PC-9 (cell line): ENCODE measurements at places on chromosomes 6 and 20. TPM values are rescaled to one million over a fixed set of nuclear protein-coding genes. Genes with fewer than 3 reads are reported as not detected.

GRCh38 chr20:32598606-32599005 is 13.5 kb upstream of the NOL4L start:
- no peak overlapping the region for H3K4me3 ChIP-seq
- H3K27ac ChIP-seq: no peak overlapping the region
- no peaks in the 10 kb centered on the region for H3K36me3 ChIP-seq
- DNase-seq: no peak
- H3K4me1 ChIP-seq: peaks cover 8% of the 10 kb centered on the region; the same call in 1 of the 2 replicates

- H3K27ac ChIP-seq: peak overlapping the region; percentile 59
- peak; percentile 29 for DNase-seq
- no peaks in the 10 kb centered on the region for H3K36me3 ChIP-seq
- H3K4me3 ChIP-seq: no peak overlapping the region
- no peaks in the 10 kb centered on the region for H3K27me3 ChIP-seq
- H3K4me1 ChIP-seq: peaks cover 11% of the 10 kb centered on the region
These were observed 61.3 kb upstream of the RNF24 start for GRCh38 chr20:4076671-4077070.

- no peak overlapping the region for H3K4me3 ChIP-seq
- peaks cover 22% of the 10 kb centered on the region; the same call in 1 of the 2 replicates for H3K27me3 ChIP-seq
- H3K36me3 ChIP-seq: no peaks in the 10 kb centered on the region
- H3K4me1 ChIP-seq: no peaks in the 10 kb centered on the region
- no peak overlapping the region for H3K27ac ChIP-seq
These were observed 10.8 kb upstream of the POU3F2 start for GRCh38 chr6:98823428-98824161.

GRCh38 chr6:34343806-34344205 is 48.7 kb downstream of the NUDT3 start:
- H3K27ac ChIP-seq: no peak overlapping the region
- H3K4me1 ChIP-seq: peaks cover 10% of the 10 kb centered on the region; the same call in 1 of the 2 replicates
- H3K4me3 ChIP-seq: no peak overlapping the region

DNA sequence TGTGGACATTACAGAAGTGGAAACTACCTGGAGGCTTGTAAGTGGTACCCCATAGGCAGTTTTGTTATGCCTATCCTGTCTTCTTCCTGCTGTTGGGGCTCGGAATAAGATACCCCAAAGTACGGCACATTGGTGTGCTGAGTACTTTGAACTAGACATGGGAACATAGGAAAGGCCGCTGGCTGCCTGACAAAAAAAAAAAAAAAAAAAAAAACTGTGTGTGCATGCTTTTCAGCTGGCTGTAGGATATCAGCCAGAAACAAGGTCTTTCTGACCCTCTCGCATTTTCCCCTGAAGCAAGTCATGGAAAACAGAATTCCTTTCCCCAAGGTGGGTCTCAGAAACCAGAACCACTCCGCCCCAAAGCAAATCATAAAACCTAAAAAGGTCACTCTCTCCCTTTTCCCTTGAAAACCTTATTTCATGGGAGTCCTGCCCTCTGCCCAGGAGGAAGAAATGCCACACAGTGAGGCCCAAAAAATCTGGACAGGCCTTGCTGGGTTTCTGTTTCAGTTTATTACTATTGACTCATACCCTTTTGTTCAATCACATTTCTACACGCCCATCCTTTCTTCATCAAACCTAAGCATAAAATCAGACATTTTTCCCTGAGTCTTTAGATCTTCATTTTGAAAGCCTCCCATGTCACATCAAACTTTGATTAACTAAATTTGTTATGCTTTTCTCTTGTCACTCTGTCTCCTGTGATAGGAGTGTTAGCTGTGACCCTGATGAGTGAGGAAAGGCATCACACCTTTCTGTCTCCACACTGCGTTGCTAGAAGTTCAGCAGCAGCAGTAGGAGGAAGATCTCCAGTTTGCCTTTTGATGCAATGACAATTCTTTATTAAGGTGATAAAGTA is 17.2 kb downstream of the SLC2A12 start:
- H3K4me3 ChIP-seq: no peak overlapping the region
- DNase-seq: no peak
- H3K36me3 ChIP-seq: no peaks in the 10 kb centered on the region
- no peaks in the 10 kb centered on the region for H3K27me3 ChIP-seq
- H3K4me1 ChIP-seq: peaks cover 33% of the 10 kb centered on the region

DNA sequence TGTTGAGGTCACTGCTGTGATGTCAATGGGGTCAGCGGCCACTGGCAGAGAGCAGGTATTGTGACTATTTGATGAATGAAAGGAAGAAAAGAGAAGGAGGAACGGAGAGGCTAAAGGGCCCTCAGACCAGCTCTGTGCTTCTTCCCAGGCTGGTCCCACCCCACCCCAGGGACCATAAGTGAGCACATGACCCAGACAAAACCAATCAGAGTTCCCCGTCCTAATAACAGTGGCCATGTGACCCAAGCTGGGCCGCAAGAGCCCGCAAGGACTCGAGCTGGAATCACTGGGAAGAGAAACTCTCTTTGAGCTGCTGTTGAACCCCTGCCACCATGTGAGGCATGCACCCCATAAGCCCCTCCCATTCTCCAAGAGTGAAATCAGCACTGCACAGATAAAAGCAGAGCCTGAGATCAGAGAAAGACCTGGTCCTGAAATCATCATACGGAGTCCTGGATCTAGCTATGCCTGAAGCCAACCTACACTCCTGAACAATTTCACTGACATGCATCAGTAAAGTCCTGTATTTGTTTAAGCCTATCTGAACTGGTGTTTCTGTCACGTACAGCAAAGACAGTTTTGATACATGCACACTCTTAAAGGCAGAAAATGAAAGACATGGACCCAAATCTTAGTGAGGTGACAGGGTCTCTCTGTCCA is 90.2 kb downstream of the PREX1 start:
- no peak for DNase-seq
- H3K27ac ChIP-seq: no peak overlapping the region
- no peaks in the 10 kb centered on the region for H3K36me3 ChIP-seq
- 0 out of 2 replicates have a peak, but pooled peaks cover 6% of the 10 kb centered on the region for H3K4me1 ChIP-seq

DNA sequence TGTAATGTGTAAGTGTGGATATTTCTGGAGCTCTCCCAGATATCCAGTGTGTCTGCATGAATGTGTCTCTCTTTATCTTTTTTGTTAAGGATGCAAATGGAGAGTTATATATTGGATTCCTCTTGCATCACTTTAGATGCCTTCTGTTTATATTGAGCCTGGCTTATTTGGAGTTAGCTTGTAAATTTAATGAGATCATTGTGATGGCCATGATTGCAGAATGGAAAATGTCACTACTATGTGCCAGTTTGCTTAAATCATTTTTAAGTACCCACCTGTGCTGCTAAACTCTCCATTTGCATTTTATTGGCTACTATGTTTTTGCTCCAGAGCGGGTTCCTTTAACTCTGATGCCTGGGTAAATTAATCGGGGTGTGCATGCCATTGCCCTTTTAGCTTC is 334.8 kb downstream of the UTRN start:
- H3K27me3 ChIP-seq: no peaks in the 10 kb centered on the region
- no peaks in the 10 kb centered on the region for H3K4me1 ChIP-seq
- no peak overlapping the region for H3K4me3 ChIP-seq
- no peak for DNase-seq
- H3K27ac ChIP-seq: no peak overlapping the region

DNA sequence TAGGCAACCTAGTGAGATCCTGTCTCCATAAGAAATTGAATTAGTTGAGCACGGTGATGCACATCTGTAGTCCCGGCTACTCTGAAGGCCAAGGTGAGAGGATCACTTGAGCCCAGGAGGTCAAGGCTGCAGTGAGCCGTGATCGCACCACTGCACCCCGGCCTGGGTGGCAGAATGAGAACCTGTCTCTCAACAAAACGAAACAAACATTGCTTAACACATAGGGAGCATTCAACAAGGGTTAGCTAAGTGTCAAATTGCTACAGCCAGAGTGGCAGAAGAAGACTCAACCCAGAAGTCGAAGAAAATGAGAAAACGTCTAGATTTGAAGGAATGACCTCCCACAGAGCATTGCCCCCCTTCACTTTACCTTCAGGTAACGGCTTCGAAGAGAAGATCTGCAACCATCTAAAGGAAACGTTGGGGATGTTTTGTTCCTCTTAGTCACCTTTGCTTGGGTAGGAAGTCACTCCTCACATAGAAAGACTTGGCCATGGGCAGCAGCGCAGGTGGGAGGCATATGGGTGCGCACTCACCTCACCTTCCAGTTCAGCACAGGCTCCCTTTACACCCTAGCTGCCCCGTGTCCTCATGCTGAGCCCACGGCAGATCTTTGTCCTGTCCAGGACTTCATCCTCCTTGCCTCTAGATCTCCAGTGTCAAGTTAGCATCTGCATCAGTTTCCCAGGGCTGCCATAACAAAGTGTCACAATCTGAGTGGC is 63.7 kb upstream of the SHLD1 start:
- no peak overlapping the region for H3K4me3 ChIP-seq
- H3K36me3 ChIP-seq: no peaks in the 10 kb centered on the region
- H3K4me1 ChIP-seq: peaks cover 7% of the 10 kb centered on the region; the same call in 1 of the 2 replicates
- H3K27ac ChIP-seq: no peak overlapping the region
- no peak for DNase-seq

GRCh38 chr6:38651121-38651784 is 11.5 kb upstream of the BTBD9 start:
- no peaks in the 10 kb centered on the region for H3K4me1 ChIP-seq
- no peak overlapping the region for H3K27ac ChIP-seq
- H3K36me3 ChIP-seq: no peaks in the 10 kb centered on the region
- no peak for DNase-seq

GRCh38 chr6:162964488-162965140 is 236.8 kb downstream of the PACRG start:
- no peak overlapping the region for H3K4me3 ChIP-seq
- DNase-seq: no peak
- H3K36me3 ChIP-seq: no peaks in the 10 kb centered on the region
- peaks cover 23% of the 10 kb centered on the region for H3K27me3 ChIP-seq
- no peak overlapping the region for H3K27ac ChIP-seq

DNA sequence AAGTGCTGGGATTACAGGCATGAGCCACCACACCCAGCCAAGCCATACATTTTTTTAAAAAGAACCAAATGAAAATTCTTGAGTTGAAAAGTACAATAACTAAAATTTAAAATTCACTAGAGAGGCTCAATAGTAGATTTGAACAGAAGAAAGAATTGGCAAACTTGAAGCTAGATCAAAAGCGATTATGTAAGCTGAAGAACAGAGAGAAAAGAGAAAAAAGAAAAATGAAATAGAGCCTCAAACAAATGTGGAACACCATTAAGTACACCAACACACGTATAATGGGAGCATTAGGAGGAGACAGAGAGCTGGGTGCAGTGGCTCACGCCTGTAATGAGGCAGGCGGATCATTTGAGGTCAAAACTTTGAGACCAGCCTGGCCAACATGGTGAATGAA is 31.0 kb downstream of the ERGIC3 start:
- peaks cover 34% of the 10 kb centered on the region for H3K4me1 ChIP-seq
- H3K27ac ChIP-seq: no peak overlapping the region
- peaks cover 27% of the 10 kb centered on the region for H3K36me3 ChIP-seq
- H3K27me3 ChIP-seq: no peaks in the 10 kb centered on the region
- DNase-seq: no peak

- H3K27me3 ChIP-seq: no peaks in the 10 kb centered on the region
- peak overlapping the region; percentile 71 for H3K27ac ChIP-seq
- peaks cover 15% of the 10 kb centered on the region for H3K4me1 ChIP-seq
- no peak overlapping the region for H3K4me3 ChIP-seq
- H3K36me3 ChIP-seq: no peaks in the 10 kb centered on the region
These were observed 82.3 kb upstream of the BMP2 start for GRCh38 chr20:6685181-6685582.

Gene DLL1
- not detected in 2 replicates for total RNA-seq
